CD8-positive, alpha-beta T cell (primary cell): ENCODE measurements at places on chromosomes 2 and 18. TPM values are rescaled to one million over a fixed set of nuclear protein-coding genes. Genes with fewer than 3 reads are reported as not detected.

DNA sequence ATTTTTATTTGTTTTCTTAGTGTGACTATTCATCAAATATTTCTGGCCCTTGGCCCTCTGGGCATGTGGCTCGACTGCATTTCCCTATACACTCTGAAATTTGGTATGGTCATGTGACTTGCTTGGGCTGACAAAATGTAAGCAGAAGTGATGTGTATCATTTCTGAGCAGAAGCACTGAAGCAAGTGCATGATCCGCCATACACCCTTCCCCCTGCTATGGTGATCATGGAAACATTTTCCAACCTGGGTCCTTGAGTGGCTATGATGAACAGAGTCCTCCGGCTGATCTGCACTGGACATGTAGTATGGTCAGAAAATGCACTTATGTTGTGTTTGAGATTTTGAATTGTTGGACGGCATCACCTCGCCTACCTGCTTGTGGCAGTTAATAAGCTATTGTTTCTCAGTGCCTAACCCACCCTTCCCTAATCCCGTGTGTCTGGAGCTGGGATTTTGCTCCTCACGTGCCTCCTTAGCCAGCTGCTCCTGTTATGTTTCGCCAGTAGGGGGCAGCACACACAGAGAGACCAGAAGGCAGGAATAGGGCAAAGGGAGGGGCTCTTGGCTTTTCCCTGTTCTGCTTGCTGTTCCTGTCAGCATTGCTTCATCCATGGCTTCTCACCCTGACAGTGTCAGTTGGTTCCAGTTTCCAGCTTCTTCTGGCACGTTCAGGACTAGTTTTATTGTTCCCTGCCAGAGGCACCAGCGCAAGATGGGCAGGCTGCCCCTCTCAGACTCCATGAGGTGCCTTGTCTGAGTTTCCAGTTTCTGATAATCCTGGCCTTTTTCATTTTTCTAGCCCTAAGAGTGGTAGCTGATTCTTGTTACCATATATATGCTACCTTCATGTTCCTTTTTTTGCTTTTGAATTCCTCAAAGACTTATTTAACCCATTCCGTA lies 207.4 kb downstream of the ARL6IP6 start:
- peak; percentile 24 for DNase-seq

GRCh38 chr2:149994057-149994728 lies 406.6 kb upstream of the MMADHC start:
- no peak for DNase-seq

- DNase-seq = no peak
Measured at GRCh38 chr2:44789446-44789845, 152.1 kb upstream of the SIX3 start.

The TBR1 gene
- total RNA-seq = 0.06 TPM

The BOLA3 gene
- 10.1 TPM for total RNA-seq

DNA sequence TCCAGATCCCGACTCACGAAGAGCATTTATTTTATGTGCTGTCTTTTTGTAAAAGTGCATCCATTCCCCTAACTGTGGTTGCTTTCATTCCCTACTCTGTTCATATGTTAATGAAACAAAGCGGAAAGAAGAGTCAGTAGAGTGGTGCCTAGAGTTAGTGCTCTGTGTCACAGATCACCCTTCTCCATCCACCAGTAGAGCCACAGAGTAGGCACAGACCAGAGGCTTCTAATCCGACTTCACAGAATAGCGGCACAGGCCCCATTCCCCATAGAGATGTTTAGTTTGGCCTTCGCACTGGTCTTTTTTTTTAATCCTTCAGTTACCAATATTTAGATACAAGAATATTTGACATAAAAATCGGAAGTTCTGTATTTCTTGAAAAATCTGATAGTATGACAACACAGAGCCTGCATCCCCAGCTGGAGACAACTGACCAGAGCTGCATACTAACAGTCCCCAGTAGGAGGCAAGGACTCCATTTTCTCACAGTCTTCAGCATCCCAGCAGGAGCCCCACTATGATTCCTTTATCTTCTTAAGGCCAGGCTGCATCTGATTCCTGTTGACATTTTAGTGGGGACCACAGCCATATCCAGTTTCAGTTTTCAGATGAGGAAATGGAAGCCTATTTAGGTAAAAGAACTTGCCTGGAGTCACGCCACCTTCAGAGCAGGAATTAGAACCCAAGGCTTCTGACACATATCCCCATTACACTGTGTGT lies 7.0 kb downstream of the G6PC2 start:
- no peak for DNase-seq

GRCh38 chr18:8341481-8342230 lies 267.6 kb upstream of the RAB12 start:
- no peak for DNase-seq

The ARHGEF4 gene
- total RNA-seq = 4.6 TPM

- no peak for DNase-seq
Measured at GRCh38 chr2:50975546-50975945, 56.4 kb downstream of the NRXN1 start.

The PXDN gene
- 1.4 TPM for total RNA-seq

DNA sequence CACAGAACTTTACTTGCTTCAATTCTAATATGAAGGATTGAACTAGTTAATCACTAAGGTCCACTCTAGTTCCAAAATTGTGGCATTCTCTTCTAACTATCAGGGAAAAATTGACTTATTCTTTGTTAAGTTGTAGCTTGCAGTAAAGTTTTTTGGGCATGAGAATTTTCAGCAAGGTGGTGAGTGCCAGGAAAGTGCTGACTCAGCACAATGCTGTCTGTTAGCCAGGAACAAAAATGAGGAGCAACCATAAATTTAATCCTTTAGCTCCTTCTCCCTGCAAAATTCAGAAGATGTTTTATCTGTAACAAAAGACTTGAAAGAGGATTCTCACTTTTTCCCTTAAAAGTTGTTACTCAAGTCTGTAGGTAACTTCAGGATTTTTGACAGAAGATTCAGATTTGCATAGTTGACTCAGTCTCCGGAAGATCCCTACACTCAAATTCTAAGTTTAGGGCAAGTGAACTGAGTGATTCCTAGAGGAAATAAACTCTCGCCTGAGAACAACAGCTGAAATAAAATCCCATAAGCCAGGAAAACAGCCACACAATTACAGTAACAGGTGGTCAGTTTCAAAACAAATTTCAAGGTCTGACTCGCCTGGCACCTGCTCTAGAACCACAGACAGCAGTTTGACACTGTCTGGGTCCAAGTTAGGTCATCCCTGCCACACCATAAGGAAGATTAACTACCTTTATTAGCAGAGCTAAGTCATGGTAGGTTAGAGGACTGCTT lies 20.2 kb upstream of the DARS1 start:
- no peak for DNase-seq

DNA sequence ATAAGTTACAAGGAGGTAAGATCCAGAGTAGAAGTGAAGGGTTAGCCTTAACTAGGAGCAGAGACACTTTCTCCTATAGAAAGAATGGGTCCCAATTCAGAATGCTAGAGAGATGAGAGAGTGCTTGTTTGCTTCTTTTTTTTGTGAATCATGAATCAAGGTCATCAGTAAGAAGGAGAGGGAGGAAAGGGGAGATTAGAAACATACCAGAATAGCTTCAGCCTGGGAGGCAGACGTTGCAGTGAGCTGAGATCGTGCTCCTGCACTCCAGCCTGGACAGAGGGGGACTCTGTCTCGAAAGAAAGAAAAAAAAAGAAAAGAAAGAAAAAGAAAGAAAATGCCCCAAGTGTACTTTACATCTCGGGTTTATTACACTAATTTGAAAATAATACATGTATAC lies 55.8 kb upstream of the SLC35F5 start:
- no peak for DNase-seq

DNA sequence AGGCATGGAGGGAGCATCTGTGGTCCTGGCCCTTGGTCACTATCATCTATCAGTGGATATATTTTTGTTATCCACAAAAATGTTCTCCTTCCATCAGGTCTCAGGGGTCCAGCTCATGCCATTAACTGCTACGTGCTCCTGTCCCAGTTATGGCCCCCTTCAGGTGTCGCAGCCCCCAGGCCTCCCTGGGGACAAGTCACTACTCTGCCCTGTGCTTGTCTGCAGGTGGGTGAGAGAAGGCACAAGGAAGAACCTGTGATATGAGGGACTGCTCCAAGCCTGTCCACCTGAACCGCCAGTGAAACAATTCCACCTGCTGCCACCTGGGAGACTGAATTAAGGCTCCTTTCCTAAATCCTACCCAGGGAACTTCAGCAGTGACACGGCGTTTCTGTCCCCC lies 229.6 kb upstream of the ID2 start:
- DNase-seq = no peak

The DIPK1C gene
- not detected for total RNA-seq

DNA sequence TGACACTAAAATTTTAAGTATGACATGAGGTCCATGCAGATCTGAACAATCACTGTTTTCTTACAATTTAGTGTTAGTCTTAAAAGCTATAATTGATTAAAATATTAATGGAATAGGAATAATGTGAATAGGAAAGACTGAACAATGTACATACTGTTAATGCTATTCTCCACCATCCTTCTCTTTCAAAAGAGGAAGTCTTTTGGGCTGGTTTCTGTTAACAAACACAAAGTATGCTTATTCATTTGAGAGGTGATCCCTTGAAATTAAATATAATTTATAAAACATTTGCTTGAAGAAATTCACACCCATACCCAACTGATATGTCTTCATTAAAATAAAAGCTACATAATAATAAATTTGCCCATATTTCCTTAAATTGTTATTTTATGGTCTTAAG lies 2.3 kb downstream of the STPG4 start:
- DNase-seq = no peak

DNA sequence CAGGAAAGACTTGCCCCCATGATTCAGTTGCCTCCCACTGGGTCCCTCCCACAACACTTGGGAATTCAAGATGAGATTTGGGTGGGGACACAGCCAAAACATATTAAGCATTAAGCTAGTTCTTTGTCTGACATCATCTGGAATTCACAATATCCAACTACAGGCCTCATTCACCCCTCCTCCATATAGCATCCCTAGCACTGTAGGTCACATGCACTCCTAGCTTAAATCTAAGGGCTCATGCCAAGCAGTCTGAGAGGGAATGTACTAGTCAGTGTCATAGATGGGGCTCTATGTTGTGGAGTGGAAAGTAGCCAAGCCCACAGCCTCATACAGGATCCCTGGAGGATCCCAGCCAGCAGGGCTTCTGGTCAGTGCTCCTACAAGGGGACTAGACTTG lies 92.1 kb downstream of the IRS1 start:
- no peak for DNase-seq

GRCh38 chr2:53217250-53217649 lies 550.4 kb upstream of the CHAC2 start:
- DNase-seq = no peak

DNA sequence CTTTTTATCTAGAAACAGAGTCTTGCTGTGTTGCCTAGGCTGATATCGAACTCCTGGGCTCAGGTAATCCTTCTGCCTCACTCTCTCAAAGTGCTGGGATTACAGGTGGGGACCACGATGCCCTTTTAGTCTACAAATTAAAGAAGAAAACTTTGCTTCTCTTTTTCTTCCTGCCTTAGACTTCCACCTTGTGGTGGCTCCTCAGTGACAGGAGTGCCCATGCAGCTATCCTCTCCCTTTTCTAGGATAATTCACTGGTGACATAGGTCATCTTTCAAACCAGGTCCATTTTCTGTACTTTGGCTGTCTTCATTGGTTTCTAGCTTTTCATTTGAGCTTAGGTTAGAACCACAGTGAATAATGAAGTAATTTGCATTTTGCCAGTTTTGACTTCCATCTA lies 13.6 kb downstream of the DCAF17 start:
- DNase-seq = no peak

DNA sequence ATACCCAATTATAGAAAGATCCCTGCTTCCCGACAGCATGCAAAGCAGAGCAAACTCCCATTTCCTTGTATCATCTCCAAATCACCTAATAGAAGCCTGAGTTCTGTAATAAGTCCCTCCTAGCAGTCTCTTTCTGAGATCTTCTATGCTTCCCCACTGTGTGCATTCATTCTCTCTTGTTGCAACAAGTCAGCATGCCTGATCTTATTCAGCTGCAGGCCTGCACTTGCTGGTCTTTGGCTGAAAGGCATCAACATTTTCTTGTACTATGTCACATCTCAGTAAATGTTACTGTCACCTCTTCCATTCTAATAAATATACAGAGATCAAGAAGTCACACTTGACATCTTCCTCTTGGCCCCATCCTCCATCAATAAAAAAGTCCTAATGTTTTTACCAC lies 449.9 kb upstream of the MEX3C start:
- no peak for DNase-seq

GRCh38 chr2:216074380-216074779 lies 7.2 kb downstream of the PECR start:
- DNase-seq = no peak

- DNase-seq = no peak
Measured at GRCh38 chr2:216698895-216699294, 3.5 kb upstream of the IGFBP5 start.

The ALLC gene
- total RNA-seq = not detected

GRCh38 chr18:64436111-64436510 lies 287.2 kb upstream of the LINC00305 start:
- no peak for DNase-seq

- no peak for DNase-seq
Measured at GRCh38 chr18:47821314-47821713, 109.1 kb downstream of the SMAD2 start.

DNA sequence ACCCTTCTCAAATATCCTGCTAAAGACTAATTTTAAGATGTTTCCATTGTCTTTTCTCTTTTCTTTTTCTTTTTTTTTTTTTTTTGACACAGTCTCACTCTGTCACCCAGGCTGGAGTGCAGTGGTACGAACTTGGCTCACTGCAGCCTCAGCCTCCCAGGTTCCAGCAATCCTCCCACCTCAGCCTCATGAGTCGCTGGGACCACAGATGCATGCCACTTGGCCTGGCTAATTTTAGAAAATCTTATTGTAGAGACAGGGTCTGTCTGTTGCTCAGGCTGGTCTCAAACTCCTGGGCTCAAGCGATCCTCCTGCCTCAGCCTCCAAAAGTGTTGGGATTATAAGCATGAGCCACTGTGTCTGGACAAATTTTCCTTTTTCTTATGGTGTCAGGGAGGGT lies 167.5 kb downstream of the MCFD2 start:
- no peak for DNase-seq

- no peak for DNase-seq
Measured at GRCh38 chr2:222794585-222795449, 66.0 kb upstream of the ACSL3 start.

DNA sequence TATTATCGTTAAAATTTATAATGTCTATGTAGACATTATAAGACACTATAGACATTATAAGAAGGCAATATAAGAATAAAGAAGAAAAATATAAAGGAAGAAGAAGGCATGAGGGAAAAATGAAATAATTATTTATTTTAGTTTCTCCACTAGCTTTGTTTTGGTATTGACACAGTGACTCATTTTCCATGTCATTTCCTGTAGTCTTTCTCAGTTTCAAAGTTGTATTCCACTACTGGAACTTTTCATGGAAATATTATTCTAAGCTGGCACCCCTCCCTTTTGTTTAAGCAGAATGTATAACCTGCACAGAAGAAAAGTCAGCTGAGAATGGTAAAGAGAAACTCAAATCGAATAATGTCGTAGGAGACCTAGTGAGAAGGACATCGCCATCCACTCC lies 234.2 kb upstream of the NETO1 start:
- no peak for DNase-seq

The CASP8 gene
- 155 TPM for total RNA-seq
